RWPE1 (cell line): ENCODE measurements at places on chromosomes 6 and 20.

DNA sequence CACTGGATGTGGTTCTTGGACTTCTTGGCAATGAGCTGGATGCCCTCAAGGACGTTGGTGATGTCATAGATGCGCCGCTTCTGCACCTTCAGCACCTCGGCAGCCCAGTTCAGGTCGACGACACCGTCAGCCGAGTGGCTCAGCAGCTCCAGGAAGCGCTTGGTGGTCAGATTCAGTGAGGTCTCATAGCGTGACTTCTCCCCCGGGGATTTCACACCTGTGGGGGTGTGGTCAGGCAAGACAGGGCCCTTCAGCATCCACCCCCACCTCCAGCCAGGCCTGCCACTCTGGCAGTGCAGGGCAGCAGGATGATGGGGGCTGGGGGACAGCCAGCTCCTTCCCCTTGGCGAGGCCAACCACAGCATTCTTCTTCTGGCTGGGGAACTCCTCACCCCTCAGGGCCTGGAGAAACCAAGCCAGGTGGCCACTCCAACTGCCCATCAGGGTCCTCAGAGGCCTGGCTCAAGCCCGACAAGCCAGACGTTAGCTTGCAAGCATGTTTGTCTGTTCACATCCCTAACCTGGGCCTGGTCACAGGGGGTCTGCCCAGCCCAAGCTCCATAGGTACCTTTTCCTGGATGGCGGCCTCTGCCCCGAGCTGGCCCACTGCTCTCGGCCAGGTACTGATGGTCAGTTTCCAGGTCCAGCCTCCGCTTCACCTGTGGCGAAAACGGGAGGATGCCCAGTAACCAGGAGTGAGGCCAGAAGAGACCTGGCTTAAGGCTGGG is 5.7 kb upstream of the NECAB3 start:
- DNase-seq, result no peak

DNA sequence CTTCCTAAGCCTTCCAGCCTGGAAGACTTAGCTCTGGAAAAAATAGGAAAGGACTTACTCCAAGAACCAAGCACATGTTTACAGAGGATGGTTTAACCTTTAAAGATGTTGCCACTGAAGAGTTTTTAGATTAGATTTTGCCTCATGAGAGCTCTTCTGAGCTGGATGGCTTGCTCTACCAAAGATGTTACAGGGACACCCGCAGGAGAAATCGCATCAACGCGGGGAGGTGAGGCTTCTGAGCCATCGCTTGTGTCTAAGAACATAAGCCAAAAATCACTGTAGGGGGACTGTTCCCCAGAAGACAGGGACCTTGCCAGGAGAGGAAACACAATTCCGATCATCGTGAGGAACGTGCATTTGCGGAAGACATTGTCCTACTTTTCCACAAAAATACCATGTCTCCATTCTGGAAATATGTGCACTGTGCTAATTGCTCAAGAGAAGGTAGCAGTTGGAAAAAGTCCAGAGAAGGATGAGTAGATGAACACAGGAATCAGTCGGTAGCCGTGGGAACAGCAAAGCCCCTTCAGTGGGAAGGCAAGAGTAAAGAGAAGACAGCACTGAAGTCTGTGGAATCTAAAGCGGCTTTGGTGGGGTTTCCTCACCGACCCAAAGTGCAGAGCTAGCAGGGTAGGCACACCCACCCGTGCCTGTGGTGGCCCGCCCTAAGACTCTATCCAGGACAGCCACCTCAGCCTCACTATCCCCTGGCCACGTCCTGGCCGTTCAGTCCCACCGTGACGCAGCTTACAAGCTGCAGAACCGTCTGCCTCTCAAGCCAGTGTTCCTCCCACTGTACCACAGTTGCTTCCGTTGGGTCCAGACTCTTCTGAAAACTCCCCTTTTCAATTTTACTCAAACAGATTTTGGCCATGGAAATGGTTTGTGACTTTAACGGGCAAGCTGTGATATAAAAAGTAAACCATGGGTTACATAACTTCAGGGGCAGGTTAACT is 334.8 kb downstream of the NRN1 start:
- no peak for DNase-seq

GRCh38 chr6:114084327-114084890 is 113.5 kb upstream of the HDAC2 start:
- no peak for DNase-seq

GRCh38 chr20:59603781-59604541 is at the start of gene PHACTR3:
Gene PHACTR3, plus strand, starts transcription at chr20:59604540. Its CDS starts 475 bp downstream, at chr20:59605015.
- DNase-seq, result no peak

GRCh38 chr20:61582196-61582923 is 330.3 kb downstream of the CDH4 start:
- no peak for DNase-seq

DNA sequence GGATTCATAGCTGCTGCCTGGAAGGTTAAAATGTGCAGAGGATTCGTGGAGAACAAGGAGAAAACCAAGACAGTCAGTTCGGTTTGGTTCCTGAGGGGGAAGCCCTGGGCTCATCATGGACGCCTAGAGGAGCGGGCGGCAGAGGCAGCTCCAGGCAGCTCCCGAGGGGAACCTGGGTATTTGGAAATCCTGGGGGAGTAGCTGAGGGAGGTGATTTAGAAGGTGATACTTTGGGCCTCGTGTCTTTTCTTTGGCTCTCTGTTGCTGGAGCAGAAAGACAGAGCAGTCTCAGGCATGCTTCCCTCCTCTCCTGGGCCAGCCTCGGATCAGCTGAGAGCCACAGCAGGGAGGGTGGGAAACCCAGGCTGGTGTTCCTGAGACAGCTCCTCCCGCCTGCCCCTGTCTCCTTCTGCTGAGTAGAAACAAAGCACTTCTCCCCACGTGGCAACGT is 139.5 kb downstream of the DLL1 start:
- no peak for DNase-seq

DNA sequence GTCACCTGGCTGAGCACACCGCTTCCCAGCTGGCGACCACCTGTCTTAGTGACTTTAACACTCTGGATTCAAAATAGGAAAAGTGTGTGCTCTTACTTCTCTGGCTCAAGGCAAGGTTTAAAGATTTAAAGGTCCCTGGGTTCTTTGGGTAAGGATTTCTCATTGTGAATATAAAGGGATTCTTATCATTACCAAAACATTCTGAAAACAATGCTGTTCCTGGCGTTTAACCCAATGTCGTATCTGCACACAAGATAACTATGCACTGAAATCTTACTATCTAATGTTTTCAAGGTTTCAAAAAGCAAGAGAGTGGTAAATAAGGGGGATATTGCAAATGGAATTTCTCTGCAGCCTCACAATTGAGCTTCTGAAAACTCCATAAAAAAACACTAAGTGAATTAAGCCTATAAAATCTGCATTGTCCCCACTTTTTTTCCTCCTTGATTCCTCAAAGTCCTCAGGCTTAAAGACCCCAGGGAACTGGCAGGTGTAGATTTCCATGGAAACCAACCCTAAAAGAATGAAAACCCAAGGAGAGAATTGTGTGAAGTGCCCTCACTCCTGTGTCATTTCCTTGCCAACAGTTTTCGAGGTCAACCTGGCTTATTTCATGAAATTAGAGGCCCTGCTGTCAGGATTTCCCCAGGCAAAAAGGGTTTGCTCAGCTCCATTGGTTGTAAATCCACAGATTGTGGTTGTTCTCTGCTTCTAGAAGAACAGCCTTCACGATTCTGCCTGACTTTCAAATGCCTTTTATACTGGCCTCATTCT is 44.0 kb downstream of the BMP2 start:
- no peak for DNase-seq

DNA sequence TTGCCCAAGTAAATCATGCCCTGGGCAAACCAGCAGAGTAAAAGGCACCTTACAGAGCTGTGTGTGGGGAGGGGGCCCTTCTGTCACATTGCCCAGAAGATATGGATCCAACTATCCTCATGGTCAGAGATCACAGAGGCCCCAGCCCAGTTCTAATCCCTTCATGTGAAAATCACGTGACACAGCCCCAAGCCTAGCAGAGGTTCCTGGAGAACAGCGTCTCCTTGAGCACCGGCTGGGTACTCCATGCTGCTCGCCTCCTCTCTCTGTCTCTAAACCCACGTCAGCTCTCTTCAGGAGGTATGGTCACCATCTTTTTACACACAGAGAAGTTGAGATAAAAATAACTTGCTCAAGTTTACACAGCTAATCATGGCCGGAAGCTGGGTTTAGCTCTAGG is 230.2 kb downstream of the ANKRD60 start:
- DNase-seq, result no peak

GRCh38 chr6:116545651-116546050 is at the start of gene TRAPPC3L:
Gene TRAPPC3L, minus strand, starts transcription at chr6:116545684. Its CDS starts 170 bp downstream, at chr6:116545514.
- no peak for DNase-seq

DNA sequence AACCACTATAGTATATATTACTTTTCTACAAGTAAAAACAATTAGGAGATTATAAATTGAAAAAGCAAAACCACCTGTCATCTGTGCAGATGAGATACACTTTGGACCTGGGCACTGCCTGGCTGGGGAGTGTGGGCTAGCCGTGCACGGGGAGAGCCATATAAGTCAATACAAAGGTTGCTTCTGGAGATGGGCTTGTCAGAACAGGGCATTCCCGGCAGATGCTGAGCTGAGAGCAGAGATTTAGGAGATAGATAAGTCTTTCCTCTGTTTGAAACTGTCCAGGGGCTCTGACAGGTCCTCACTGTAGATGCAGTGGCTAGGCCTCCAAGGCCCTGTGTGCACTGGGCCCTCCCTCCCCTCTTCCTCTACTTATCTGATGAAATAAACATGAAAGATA is 34.5 kb downstream of the CD164 start:
- DNase-seq, result no peak

GRCh38 chr6:117547688-117548621 is 54.4 kb downstream of the GOPC start:
- no peak for DNase-seq

DNA sequence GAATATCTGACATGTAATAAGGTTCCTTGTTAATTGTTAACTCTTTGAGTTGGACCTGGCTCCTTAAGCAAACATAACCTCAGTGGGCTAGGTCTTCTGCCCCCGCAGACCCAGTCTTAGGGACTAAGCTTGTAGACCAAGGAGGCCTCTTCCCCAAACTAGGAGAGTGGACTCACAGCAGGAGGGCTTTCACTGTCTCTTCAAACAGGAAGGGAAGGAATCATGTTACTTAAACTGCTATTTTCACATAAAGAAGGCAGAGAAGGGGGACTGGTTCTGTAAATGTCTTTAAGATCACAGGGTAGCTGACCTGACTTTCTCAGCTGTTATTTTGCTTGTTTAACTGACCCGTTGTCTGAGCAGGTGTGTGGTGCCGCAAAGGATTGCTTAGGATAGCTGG is 34.9 kb upstream of the PRDM1 start:
- DNase-seq, result no peak

- DNase-seq, result no peak
These were observed 133.1 kb upstream of the RIPOR2 start for GRCh38 chr6:25068866-25069265.

DNA sequence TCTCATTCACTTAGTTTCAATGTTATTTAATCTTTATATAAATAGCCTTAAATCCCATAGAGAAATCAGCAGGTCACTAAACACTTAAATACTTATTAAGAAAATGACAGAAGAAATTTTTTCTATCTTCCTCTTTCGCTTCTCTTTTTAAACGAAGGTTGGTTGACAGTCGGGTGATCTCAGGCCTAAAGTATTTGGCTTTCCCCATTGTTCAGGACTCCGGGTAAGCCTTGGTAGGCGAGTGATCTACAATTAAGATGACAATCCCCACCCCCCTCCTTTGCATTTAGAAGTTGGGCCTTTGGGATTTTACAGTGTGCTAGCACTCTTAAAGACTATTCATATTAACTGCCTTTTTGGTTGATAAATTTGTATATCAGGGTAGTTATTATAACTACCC is 19.7 kb upstream of the UTRN start:
- DNase-seq, result peak; percentile 67

DNA sequence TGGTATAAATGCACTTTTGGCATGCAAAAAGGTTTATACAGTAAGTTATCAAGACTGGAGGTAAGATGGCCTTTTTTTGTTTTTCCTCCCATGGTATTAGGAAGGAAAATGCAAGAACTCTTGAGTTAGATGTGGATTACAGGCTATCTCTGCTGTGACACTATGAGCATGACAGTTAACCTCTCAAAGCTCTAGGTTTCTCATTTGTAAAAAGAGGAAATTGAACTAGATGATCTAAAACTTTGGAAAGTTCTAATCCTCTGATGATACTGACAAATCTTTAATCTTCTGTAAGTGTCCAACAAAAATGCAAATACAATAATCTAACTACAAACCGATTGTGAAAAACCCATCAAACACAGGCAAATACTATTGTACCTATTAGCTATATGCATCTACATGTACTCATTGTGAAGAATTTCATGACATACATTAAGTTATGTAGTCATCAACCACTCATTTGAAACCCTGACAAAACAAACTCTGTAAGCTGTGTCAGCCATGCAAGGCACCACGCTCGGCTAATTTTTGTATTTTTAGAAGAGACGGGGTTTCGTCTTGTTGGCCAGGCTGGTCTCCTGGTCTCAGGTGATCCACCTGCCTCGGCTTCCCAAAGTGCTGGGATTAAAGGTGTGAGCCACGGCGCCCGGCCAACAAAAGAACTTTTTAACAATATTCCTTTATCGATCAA is 4.2 kb downstream of the CDK19 start:
- DNase-seq, result no peak

DNA sequence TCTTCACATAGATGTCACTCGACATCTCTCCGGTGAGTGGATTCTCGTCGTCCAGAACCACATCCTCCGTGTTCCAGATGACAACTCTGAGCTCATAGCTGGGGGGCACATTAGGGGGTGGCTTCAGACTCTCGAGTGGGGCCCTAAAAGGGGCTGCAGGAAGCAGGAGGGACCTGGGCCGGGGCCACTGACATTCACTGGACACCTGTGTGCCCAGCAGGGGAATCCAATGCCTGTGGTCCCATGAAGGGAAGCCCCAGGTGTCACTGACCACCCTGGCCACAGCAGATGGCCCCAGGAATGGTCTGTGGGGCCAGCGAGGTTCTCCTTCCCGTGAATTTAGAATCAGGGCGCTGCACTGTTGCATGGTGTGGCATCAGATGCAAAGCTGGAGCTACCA is 18.7 kb downstream of the ERGIC3 start:
- DNase-seq, result no peak

DNA sequence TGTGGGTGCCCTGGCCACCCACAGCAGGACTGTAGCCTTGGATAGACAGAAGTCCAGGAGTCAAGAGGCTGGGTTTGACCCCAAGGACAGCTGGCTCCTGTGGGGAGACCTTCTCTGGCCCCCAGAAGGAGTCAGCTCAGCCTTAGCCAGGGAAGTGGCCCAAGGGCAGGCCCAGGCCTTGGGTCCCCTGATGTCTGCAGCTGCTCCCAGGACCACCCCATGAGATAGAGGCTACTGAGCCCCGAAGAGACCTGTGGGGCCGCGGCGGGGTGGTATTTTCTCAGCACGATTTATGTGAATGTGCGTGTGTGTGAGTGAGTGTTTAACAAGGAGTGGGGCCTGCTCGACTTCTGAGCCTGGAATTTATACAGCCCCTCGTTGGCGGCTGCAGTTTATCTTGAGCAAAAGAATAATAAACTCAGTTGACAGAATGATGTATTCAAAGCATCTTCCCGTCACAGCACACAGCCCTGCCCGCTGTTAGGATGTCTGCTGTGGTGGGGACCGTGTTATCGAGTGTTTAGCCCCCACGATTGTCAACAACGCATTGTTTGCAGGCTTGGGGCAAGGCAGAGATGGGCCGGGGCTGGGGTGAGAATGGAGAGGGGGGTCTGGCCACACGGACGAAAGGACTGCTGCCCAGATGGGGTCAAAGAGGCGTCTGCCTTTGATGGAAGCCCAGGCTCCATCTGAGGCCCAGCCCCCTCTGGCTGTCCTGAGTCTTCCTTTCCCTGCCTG is 163.3 kb downstream of the VEGFA start:
- DNase-seq, result no peak
